ENCODE measurements at places on chromosomes 3 and 15.

DNA sequence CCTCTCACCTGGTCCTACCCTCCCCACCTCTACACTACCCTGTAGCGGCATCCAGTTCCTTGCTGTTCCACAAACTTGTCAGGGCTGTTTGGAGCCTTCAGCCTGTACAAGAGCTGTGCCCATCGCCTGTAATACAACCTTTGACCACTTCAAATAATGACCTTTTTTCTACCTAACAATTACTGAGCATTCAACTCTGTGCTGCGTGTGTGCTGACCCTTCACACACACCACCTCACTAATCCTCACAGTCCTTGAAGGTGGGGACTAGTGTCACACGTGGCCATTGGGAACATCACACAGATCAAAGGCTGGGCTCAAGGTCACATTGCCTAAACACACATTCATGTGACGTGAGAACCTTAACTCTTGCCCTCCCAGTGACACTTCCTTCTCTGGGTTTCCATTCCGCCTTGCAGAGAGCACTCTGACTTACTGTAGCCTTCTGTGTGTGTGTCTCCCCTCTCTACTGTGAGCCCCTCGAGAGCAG is 3.1 kb downstream of the C3orf20 start:
- DNase-seq = no peak

- no peak for DNase-seq
Observed at GRCh38 chr3:87856126-87856525, 202.7 kb downstream of the CGGBP1 start.

DNA sequence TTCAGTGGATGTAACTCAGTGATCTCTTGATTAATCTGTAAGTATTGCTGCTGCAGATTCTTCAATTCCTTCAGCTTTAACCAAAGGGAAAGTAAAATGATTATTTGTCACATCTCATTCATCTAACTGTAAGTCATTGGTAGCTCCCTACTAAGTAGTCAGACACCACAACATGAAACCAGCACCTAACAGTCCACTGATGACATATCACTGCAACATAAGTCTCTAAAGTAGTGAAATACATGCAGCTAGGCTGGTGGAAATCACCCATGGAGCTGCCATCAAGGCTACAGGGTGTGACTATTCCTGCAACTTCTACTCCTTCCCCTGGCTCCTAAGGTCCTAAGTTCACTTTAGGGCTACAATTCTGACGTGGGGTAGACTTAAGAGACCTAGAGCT is 21.1 kb upstream of the HCLS1 start:
- no peak for DNase-seq

DNA sequence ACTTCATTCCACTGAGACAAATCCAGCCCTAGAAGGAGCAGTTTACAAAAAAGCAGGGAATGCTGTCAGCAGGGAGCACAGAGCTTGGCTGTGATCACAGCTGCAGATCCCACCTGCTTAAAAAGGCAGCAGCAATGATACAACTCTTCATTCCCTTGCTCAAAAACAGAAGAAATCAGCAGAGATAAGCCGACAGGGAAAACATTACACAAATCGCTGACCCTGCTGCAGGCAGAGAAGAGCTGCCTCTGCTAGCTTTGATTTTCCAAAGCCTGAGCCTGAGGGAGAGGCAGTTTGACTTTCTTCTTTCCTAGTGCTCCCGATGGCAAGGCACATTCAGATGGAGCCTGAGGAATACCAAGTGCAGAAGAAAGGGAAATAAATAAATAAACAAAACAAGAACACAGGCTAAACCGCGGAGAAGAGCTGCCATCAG is 80.2 kb downstream of the SHQ1 start:
- DNase-seq = no peak

DNA sequence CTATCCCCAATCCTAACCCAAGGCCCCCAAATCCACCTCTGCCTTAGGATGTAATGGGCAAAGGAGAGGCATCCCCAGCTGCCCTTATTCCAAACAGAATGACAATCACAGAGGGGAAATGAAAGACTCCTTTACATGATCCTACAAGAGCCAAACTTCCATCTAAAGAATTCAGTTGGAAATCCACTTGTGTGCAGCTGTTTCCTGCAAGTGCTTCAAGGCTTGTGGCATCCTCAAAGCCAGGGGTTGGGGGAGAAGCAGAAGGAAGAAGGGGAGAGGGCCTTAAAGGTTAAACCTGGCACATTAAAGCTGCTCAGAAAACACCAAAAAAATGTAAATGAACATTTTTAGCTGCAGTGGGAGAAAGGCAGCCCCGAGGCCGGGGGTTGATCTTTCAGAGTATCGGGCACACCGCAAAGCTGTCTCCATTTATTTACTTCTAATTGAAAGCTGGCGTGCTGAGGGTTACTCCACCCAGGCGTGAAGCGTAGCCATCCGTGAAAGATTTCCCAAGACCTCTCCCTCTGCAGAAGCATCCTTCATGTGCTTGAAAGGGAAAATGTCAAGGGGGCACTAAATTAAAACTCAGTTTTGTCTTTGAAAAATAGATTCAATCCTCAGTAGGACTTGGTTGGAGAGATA is 217.8 kb downstream of the SHQ1 start:
- DNase-seq = no peak

- no peak for DNase-seq
Observed at GRCh38 chr3:126377211-126377610, 17.5 kb upstream of the CFAP100 start.

GRCh38 chr3:8813411-8813810 is 44.0 kb upstream of the OXTR start:
- DNase-seq = no peak

DNA sequence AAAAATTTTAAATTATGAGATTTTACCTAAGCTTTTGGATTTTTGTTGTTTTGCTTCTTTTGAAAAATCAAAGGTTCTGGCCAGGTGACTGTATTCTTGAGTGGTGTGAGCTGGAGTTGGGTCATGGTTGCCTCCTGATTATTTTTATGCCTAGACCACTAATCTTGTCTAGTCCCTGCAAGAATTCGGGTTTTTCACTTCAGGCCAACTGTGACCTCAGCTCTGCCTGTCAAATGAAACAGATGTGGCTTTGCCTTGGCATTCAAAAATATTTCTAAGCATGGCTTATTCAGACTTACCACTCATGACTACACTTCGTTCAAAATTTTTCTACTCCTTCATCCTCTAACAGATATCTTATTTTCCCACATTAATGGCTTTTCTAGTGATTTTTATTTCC is 25.4 kb upstream of the CDV3 start:
- no peak for DNase-seq

DNA sequence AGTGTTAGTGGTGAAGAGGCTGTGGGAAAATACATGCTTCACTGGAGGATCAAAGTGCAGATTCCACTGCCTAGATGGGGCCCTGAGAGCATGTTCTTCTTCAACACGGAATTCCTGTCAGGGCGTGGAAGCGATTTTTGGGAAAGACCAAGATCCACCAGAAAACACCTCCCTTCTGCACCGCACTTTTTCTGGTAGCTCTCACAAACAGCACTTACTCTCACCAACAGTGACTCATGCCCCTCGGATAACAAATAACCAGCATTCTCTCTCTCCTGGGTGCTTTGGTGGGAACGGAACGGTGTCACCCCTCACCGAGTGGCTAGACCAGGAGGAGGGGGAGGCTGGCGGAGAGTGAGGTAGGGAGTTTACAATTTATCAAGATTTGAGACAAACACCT is 40.1 kb downstream of the ADAMTSL3 start:
- DNase-seq = no peak

Measured in effector CD8-positive, alpha-beta T cell (primary cell).